ENCODE measurements at places on chromosomes 6 and 20.

DNA sequence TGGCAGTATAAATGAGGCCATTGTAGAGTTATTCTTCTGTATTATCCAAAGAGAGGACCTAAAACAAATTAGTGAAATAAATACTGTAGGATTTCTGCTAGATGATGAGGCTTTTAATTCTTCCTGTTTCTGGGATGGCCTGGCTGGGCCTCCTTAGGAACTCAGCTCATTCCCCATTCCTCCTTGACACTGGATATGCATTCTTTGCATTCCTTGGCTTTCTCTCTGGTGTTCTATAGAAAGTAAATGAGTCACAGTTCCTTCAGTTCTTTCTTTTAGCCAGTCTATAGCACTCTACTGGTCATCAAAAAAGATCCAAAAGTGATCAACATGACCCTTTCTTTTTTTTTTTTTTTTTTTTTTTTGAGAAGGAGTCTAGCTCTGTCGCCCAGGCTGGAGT lies 8.6 kb downstream of the OR10C1 start:
- no peak for DNase-seq

- DNase-seq = no peak
Observed at GRCh38 chr6:44918671-44919296, 409.3 kb upstream of the RUNX2 start.

DNA sequence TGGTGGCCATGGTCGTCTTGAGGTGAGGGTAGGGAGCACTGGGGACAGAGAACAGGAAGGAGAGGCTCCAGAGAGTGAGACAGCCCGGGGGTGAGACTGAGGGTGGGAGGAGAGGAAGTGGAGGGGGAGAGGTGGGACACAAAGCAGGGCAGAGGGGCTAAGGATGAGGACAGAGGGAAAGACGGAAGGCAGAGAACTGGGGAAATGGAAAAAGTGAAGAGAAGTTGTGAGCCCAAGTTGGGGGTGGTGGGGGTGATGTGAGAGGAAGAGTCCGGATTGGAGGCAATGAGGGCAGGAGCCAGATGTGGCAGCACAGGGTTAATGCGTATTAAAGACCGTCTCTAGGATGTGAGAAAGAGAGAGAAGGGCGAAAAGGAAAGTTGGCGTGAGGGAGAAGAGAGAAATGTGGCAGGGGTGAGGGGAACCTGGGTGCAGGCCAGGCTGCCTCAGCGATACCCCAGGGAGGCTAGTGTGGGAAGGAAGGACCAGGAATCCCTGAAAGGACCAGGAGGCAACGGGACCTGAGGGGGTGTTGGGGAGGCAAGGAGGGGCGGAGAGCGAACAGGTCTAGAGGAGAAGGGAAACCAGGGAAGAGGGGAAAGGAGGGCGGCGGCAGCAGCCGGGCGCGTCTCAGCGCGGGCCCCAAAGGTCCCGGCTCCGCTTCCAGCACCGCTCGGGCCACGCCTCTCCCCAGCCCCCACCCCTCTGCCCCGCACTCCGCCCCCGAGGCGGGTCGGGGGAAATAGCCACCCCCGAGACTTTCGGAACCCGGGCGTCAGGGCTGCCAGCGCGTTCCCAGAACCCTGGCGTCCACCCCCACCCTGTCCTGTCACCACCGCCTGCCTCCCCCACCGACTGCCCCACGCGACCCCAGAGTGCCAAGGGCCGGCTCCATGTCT lies at the start of gene PPP1R18:
Gene PPP1R18, minus strand, starts transcription at position 637 of the 899 bp plus-strand sequence. Its CDS starts 627 bp downstream, at position 10.
- no peak for DNase-seq

DNA sequence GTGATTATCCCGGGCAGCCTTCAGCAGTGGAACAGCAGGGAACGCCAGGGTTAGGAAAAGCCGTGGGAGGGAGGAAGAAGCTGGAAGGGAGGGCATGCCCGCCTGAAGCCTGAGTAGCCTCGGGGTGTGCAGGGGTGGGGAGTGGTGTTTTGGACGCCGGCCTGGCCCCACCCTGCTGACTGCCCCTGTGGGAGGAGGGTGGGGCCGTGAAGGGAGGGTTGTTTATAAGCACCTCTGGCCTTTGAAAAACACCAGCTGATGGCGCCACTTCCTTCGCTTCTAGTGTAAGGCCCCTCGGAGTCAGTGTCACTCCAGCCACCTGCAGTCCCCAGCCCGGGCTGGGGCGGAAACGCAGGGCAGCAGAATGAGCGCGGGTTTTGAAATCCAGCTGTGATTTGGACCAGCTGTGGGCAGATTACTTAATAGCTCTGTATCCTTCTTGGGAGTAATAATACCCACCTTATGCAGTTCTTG lies 52.8 kb upstream of the BMP6 start:
- DNase-seq = no peak

DNA sequence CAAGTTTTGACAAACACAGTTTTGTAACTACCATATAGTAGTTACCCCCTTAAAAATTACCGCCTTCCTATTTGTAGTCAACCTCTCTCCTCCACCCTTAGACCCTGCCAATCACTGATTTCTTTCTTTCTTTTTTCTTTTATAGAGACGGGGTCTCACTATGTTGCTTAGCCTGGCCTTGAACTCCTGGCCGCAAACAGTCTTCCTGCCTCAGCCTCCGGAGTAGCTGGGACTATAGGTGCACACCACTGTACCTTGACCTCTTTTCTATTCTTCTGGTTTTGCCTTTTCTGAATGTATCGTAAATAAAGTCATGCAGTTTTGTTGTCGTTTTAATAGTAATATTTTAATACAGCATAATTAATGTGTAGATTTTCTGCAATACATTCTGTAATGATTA lies 460.3 kb downstream of the EPM2A start:
- no peak for DNase-seq

DNA sequence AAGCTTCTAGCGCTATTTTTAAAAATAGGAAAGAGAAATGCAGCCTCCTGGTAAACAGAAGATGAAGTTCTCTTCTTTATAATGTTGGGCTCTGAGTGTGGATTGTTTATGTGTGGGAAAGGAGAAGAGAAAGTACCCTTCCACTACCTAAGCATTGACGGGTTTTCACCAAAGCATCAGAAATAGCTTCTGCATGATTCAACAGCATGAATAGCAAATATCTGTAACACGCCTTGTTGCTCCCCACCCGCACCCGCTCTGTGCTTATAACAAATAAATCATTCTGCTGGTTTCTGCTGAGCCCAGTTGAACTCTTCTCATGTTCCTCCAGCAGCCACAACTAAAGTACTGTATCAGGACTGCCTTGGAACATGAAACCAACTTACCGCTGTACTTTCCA lies 20.7 kb downstream of the TXLNB start:
- no peak for DNase-seq

GRCh38 chr6:146700078-146700686 lies 101.4 kb downstream of the ADGB start:
- no peak for DNase-seq

DNA sequence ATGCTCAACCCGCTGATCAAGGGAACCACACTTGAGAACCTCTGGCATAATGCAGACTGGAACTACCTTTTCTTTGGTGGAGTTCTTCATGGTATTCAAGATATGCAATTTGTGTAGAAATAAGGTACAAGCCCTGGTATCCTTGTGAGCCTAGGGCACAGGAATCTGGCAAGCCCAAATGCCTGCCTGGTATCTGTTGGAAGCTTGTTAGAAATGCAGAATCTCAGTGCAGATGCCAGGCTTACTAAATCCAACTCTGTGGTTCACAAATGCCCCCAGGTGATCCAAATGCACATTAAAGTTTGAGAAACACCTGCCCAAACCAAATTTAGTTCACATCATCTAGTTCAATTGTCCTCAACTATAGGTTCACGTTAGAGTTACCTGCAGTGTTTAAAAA lies 159.8 kb upstream of the LAMP5 start:
- no peak for DNase-seq

GRCh38 chr6:120274547-120274946 lies 925.0 kb upstream of the MAN1A1 start:
- DNase-seq = no peak
